SJSA1 (cell line): ENCODE measurements at places on chromosomes 11 and 22. TPM values are rescaled to one million over a fixed set of nuclear protein-coding genes. Genes with fewer than 3 reads are reported as not detected.

DEFB108B gene
- total RNA-seq: not detected in 2 replicates

- DNase-seq: no peak
These were observed 178.0 kb downstream of the DSCAML1 start for GRCh38 chr11:117618982-117619355.

- DNase-seq: no peak
These were observed 43.3 kb upstream of the MMP7 start for GRCh38 chr11:102573851-102574250.

ZW10 gene
- 16.8 and 22.4 TPM in 2 replicates for total RNA-seq

GRCh38 chr11:3894128-3894731 lies 38.8 kb downstream of the STIM1 start:
- DNase-seq: peak; percentile 80

OR4D5 gene
- not detected in 2 replicates for total RNA-seq

DNA sequence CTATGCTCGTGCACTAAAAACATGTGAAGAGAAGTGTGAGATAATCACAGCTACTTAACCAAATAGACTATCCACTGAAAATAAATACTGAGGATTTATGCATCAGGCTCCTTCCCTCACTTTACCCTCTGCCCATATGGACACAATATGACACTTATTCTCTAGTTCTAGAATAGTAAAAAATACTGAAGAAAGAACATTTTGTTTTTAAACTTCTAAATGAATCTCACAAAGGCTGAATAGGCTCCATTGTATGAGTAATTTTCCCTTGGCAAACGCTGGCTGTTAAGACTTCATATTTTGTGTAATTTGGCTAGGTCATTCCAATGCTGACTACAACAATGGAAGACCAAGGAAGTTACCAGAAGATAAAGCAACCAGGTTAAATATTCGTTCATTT lies 9.9 kb downstream of the HPS5 start:
- DNase-seq: no peak

GRCh38 chr11:102546427-102546826 lies 15.9 kb upstream of the MMP7 start:
- DNase-seq: no peak

GRCh38 chr11:79438631-79439409 lies 2.0 kb downstream of the TENM4 start:
- no peak for DNase-seq

- peak; percentile 73 for DNase-seq
These were observed at the start of gene KCTD17 for GRCh38 chr22:37051391-37052385. TSS of gene KCTD17 (plus strand) at chr22:37051742. CDS start at chr22:37051761, 19 bp downstream.

SPDYC gene
- not detected in 2 replicates for total RNA-seq

DNA sequence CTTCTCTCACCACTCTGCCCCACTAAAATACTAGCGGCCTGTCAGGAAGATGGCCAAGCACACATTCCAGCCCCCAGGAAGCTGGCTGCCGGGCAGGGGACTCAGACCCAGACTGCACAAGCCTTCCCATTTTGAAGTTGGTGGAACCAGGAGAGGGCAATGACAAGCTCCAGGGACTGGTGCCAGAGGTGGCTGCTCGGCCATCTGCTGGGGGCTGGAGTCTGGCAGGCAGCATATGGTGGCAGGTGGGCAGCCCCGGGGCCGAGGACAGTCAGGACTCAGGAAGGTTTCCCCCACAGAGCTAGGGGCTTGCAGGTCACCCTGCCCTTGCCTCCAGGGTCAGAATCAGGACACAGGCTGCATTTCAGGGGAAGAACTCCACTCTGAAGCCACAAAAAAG lies 22.6 kb downstream of the KCNJ5 start:
- no peak for DNase-seq

- DNase-seq: peak; percentile 67
These were observed 154.6 kb downstream of the MAML2 start for GRCh38 chr11:96188243-96189006.

DNA sequence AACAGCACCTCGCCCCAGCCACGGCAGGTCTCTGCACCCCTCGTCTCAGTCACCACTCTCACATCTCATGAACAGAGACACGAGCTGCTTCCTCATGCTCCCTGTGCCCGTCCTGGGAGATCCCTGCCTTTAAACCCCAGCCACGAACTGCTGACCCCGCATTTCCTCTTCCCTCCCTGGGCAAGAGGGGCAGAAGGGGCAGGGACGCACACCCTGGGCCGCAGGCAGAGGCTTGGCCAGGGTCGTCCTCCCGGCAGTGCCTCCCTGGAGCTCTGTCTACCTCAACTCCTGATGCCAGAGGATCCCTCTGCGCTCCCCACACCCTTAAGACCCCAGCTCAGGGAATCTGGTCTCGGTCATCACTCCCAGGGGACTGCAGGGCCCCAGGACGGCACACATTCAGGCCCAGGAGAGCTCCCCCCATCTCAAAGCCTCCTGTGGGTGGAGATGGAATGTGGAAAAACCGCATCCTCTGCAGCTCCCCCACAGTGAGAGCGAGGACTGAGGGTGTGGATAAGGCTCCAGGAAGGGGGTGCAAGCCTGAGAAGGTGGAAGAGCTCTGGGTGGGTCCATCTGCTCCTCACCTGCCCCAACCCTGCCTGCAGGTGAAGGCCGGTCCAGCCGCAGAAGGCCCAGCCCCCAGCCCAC lies 1.2 kb downstream of the BID start:
- no peak for DNase-seq

DNA sequence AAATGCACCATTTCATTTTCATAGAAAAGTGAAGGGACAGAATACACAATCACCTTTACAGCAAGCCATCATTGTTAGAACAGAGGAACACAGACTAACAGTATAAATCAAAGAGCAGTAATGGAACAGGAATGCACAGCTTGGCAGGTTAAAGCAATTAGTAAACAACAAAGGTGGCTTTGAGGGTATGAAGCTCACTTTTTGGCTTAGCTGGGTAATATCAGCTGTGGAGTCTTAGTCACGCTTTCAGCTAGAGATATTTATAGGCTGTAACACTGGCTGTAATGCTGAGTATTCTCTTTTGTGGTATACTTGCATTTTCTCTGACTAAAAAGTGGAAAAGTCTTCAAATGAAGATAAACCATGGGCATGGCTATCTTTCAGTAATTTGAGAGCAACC lies 1780.5 kb downstream of the LRRC4C start:
- no peak for DNase-seq

- DNase-seq: no peak
These were observed 56.7 kb downstream of the APIP start for GRCh38 chr11:34859496-34859895.

YAP1 gene
- 30.0 and 38.1 TPM in 2 replicates for total RNA-seq

SIPA1 gene
- 48.0 and 56.1 TPM in 2 replicates for total RNA-seq
